Dermis blood vessel endothelial cell (primary cell): ENCODE measurements at places on chromosomes 4 and X.
A peak's percentile ranks its signal among the peaks of the same experiment; 100 is the strongest.

- DNase-seq, result no peak
Observed at GRCh38 chr4:106864231-106864630, 171.9 kb downstream of the DKK2 start.

GRCh38 chrX:133981924-133982323 lies 3.5 kb downstream of the GPC3 start:
- DNase-seq, result no peak

DNA sequence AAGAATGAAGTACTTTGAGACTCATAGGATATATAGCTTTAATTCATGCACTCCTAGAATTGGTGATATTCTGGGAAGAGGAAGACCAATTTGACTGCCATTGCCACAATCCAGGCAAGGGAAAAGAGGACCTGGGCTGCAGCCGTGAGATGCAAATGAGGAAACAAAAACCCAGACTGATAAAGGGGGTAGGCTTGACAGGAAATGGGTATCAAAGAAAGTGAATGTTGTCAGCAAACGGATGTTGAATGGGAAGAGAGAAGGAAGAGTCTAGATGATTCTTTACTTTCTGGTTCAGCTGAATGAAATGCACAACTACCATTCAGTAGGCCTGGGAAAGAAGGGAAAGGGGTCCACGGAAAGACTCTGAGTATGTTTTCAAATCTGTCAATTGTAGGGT lies 17.1 kb upstream of the ARHGEF6 start:
- no peak for DNase-seq

DNA sequence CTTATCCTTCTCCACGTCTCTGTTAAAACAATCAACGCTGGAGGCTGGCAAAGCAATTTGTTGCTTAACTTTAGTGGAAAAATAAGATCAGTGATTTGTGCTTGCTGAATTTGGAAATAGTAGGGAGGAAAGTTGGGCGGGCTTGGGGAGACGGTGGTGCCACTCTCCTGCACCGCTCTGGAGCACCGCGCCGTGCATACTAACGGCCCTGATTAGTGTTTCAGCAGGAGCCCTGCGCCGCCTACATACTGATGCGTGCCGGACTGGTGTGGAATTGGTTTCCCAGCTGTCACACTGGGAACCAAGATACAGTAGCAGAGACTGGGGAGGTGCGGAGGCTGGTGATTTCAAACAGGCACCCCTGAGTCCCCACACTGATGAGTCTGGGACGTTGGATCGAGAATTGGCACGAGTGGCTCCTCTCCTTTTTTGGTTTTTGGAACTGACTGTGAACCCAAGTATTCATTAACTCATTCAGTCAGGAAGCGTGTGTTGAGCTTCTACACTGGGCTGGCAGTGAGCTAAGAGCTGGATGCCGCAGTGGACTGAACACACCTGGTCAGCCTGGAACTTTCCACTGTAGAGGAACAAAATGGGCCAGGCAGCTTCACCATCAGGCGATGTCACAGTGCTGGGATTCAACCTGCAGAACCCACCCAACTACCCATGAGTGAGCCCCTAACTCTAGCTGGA lies 29.0 kb upstream of the PSAPL1 start:
- no peak for DNase-seq

GRCh38 chr4:75180790-75181776 lies 248.2 kb downstream of the PARM1 start:
- no peak for DNase-seq

DNA sequence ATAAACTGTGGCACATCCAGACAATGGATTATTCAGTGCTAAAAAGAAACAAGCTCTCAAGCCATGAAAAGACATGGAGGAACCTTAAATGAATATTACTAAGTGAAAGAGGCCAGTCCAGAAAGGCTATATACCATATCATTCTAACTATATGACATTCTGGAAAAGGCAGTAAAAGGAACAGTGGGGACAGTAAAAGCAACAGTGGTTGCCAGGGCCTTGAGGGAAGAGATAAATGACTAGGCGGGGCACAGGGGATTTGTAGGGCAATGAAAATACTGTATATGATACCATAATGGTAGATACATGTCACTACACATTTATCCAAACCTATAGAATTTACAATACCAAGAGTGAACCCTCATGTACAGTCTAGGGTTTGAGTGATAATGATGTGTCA lies 115.3 kb downstream of the ATP8A1 start:
- DNase-seq, result no peak

- DNase-seq, result no peak
Observed at GRCh38 chr4:148999924-149000323, 557.7 kb upstream of the NR3C2 start.

DNA sequence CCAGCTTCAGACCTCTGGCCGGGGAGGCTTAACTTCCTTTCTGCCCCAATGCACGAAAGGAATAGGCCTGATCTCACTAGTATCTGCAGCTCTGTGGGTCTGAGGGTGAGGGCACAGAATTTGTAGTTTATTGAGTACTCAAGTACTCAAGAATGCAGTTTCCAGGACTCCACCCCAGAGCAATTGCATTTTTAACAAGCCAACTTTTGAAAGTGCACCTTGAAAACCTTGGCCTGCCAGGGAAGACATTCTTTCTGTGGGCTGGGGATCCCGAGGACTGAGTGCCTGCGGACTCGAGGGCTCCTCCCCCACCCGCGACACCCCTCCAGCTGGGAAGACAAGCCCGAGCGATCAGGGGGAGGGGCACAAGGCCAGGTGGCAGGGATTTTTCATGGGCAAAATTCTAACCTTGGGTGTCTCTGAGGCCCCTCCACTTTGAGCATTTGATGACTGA lies 22.4 kb downstream of the RS1 start:
- DNase-seq, result no peak

DNA sequence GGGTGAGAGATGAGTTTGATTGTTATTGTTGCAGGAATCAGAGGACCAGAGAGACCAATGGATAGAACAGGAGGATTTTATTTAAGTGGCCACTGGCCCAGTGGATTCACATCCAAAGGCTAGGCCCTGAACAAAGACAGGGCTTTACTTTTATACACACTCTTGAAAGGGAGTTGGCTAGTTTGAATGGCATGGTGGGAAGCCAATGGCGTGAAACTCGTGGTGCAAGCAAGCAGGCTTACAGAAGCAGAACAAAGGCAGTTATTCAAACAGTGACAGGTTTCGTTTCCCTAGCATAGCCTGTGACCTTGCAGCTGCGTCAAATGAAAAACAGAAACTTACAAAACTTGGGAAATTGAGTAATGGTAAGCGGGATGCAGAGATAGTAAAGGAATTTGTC lies 110.2 kb upstream of the PRDX4 start:
- no peak for DNase-seq

GRCh38 chr4:26731351-26732035 lies 129.1 kb upstream of the STIM2 start:
- DNase-seq, result no peak

GRCh38 chr4:139562067-139562684 lies 6.2 kb upstream of the SETD7 start:
- no peak for DNase-seq

DNA sequence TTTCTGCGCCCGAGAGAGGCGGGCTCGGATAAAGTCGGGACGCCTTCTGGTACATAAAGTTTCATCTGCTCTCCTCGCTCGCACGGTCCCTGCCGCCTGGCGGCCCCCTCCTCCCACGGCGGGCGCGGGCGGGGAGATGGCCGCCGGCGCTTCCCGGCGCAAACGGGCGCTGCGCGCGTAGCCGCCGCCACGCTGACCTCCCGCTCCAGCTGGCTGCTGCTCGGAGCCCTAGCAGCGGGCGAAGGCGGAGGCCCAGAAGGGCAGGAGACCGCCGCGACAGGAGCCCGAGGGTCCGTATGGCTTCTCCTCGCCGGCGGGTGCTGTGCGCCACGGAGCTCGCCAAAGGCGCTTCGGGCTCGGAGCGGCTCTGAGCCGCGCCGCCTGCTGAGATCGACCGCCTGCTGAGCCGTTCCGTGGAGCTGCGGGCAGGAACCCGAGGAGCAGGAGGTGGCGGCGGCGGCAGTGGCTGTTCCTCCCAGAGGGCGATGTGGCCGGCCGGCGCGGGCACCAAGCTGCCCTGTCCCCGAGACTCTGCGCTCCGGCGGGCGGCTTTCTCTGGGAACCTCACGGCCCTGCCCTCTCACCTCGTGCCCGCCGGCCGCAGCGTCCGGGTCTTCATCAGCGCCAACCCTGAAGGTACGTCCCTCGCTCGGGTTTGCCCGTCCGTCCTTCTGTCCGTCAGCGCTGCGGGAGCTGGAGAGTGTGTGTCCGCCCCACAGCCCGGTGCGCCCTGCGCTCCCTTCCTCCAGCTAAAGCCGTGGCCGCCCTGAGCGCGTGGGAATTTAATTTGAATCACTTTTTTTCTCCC lies at the start of gene NWD2:
Gene NWD2 (plus strand): TSS at position 161 of the 808 bp plus-strand sequence. CDS start 325 bp downstream, at position 486.
- DNase-seq, result peak; percentile 5

DNA sequence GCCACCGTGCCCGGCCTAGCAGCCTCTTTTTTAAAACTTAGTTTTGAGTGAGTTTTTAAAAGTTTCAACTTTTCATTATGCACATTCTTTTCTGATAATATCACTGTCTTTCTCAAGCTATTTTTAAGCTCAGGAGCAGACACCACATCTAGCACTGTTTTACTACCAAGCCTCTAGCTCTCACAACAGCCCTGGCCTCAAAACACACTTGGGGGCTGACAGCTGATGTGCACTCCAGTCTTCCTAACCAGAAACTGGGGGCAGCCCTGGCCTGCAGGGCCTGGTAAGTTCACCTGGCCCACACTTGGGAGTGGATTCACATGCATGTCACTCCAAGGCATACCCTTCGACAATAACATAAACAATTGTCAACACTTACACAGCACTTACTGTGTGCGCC lies 34.0 kb downstream of the CENPU start:
- no peak for DNase-seq

DNA sequence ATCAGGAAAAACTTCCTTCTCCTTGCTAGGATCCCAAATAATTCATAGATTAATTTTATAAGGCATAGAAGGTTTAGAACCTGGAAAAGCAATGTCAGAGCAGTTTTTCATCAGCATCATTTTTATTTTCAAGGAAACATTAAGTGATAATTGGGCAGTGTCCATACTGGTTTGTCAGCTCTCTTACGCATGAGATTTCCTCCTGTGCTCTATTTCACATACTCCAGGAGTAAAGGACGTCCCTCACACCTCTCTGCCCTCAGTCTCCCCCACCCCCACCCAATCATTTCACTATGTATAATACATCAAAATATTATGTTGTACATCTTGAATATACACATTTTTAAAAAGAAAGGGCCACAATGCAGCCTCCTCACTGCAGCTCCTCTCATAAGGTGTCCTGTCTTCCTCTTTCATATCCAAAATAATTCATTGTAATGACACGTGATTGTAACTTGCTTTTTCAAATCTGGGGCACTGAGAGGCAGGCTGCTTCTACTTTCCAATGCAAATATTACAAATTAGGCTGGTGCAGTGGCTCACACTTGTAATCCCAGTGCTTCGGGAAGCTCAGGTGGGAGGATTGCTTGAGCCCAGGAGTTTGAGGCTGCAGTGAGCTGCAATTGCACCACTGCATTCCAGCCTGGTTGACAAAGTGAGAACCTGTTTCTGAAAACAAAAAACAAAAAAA lies 34.4 kb downstream of the ARHGEF38 start:
- DNase-seq, result no peak

DNA sequence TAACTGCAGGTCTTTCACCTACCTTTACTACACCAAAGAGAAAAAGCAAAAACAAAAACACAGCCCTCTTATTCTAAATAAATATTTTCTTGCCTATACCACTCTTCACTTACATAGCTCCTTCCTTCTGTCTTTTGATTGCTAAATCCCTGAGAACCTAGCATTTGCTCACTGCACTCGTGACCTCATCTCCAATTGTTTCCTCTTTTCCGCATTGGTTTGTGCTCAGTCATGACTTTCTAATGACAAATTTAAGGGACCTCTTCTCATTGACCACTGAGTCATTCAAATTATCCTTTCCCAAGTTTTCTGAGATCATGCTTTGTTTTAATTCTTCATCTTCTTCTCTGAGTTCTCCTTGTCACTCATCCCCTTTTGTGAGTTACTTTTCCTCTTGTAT lies 1697.1 kb downstream of the STIM2 start:
- DNase-seq, result no peak

GRCh38 chr4:167606551-167606950 lies 372.3 kb upstream of the SPOCK3 start:
- no peak for DNase-seq

GRCh38 chrX:44244008-44244407 lies 99.5 kb downstream of the EFHC2 start:
- DNase-seq, result peak; percentile 45

DNA sequence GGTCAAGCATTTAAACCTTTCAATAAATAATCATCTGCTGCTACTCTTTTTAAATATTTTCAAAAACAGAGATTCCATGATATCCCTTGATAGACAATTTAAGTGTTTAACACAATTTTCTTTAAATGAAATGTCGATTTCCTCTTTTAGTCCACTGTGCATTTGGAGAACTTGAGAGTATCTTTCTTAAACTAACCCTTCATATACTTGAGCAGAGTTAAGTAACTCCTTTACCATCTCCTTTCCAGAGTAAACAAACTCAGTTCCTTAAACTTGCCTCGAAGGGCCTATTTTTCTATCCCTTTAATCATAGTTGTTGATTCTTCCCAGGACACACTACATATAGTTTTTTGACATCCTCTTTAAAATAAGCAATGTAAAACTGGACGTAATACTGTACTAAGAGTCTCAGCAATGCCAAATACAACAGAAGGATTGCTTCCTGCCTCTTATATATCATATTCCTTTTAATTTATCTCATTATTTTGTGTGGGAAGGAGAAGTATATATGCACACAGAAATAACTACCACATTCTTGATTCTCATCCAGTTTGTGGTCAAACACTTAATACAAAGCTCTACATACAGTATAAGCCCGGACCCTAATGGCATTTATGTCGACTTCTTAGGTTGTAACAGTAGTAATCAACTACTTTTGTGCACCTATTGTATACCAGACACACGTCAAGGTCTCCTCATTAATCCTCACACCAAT lies 22.8 kb downstream of the RAB28 start:
- DNase-seq, result no peak

- no peak for DNase-seq
Observed at GRCh38 chr4:139241086-139241783, 38.8 kb downstream of the MGARP start.

- peak; percentile 73 for DNase-seq
Observed at GRCh38 chr4:103137446-103137827, 37.8 kb upstream of the BDH2 start.

- DNase-seq, result no peak
Observed at GRCh38 chrX:56233100-56233499, 944 bp downstream of the KLF8 start.

DNA sequence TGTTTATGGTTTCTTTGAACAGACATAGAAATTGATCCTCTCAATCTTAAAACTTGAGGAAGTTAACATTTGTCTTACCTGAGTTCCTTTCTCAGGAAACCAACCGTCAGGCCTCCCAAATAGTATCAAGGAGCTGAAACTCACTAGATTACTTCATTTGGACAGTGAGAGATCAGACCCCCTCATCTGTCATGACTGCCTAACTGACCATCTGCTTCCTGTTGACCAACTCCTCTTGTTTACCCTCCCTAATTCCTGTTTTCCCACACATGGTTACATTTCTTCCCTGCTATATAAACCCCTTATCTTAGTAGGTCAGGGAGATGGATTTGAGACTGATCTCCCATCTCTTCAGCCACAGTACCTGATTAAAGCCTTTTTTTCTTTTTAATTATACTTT lies 46.2 kb upstream of the NMU start:
- no peak for DNase-seq

- DNase-seq, result no peak
Observed at GRCh38 chrX:124665621-124666400, 319.4 kb downstream of the SH2D1A start.
